ENCODE measurements at places on chromosomes 16 and 17.

DNA sequence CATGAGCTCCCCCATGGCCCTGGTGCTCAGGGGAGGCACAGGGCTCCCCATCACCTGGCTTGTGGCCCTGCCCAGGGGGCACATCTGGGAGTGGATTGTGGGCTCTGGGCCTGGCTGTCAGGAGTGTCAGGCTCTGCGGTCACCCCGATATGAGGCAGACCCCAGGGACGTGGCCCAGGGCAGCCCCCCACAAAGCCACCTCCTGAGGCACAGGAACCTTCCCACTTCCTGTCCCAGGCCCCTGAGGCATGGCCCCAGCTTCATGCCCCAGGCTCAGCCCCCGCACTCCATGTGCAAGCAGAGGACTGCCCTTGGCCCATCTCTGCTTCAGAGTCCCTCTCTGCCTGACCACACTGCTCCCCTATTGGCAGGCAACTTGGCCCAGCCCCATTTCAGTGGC, 160.3 kb downstream of the PCTP start:
- DNase-seq, result no peak

DNA sequence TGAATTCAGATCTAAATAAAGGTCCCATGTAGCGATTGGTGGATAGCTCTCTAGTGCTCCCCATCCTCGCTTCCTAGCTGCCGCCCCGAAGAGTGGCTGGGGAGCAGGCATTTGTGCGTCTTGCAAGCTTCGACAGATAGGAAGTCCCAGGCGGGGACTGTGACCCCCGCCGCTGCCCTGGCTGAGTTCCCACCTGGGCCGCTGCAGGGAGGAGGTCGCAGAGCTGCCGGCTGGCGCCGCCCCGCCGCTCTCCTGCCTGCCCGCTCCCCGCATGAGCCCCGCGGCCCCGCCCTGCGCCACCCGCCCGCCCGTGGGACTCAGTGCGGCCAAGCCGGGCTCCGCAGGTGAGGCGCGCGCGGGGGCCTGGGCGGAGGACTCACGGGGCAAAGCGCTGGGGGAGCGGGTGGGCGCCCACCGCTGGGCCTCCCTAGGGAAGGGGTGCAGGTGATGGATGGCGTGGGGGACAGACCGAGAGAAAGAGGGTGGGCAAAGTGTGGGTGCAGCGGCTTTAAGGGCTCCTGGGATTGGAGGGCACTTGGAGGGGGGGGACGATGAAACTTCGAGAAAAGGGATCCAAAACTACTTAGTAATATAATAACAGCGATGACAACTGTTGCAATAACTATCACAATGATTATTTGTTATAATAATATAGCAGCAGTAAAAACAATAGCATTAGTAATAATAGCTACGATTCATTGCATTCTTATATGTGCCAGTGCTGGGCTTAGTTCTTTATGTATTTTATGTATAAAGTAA, at the start of gene OTOA:
Gene OTOA, plus strand, starts transcription at position 80 of the 759 bp plus-strand sequence. CDS start 14,547 bp downstream, outside the sequence.
- no peak for DNase-seq

- DNase-seq, result no peak
These were observed 237.5 kb upstream of the SALL1 start for GRCh38 chr16:51388516-51388951.

- no peak for DNase-seq
These were observed 4.7 kb downstream of the CDH15 start for GRCh38 chr16:89176147-89176690.

GRCh38 chr16:81639348-81639747, 139.7 kb upstream of the PLCG2 start:
- no peak for DNase-seq

DNA sequence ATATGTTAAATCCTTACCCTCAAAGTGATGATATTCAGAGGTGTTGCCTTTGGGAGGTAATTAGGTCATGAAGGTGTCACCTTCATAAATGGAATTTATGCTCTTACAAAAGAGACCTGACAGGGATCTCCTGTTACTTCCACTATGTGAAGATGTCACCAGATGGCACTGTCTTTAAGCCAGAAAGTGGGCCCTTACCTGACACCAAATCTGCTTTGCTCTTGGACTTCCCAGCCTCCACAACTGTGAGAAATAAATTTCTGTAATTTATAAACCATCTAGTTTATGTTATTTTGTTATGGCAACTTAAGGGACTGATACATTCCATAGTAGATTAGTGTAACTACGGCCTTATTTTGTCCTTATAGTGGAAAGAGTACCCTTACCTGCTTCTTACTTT, 358.3 kb upstream of the SALL1 start:
- no peak for DNase-seq

DNA sequence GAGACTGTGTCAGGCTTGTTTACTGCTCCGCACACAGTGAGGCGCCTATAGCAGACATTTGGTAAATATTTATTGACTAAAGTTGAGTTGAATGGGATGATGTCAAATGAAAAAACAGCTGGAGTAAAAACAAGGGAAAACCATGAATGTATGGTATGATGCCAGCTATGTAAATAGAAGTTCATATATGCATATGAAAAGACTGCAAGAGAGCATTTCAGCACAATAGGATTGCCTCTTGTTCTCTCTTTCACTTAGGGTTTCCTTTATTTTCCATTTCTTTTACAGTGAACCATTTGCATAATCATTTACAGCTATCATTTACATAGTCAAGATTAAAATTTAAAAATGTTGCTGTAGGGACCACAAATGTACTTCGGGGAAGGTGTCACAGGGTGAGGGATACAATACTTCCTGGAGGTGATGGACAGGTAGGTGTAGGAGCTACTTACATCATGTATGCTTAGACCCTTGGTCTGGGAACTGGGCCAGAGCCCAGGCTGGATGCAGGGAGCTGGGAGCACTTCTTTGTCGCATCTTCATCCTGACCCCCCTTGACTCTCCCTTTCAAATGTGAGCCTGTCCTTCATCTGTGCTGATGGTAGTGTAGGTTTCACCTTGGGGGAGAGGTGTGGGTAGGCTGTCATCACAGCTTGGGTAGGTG, 113.3 kb downstream of the UTP18 start:
- DNase-seq, result no peak

DNA sequence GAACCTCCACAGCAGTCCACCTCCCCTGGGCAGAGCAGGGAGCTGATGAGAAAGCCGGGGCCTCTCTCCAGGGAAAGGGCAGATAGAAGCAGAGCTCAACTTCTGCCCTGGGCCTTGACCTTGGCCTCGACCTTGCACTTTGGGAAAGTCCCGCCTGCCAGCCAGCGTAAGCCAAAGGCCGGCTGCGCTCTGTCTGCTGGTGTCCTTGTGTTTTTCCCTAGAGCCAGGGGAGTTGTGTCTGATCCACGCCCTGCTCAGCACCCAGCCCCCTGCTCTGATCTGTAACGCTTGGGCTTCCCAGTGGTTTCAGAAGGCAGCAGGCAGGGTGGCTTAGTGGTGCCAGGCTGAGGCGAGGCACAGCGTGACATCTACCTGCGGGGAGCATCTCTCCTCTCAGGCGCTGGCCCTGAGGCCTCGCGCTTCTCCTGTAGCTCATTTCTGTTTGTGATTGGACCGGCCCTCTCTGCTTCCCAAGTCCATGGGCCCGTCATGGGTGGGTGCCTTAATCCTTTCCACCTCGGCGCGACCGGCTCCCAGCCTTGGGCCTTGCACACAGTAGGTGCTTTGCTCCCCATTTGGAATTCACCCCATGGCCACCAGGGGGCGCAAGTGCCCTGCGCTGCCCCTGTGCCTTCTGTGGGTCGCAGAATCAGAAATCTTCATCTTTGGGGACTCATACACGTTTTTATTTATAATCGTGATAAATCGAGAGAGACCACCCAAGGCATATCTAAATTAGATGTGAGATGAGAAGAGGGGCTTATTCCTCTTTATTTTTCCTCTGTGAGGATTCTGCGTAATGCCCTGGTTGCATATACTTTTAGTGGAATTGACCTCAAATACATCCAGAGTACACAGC, 24.2 kb downstream of the SGSH start:
- peak; percentile 17 for DNase-seq

DNA sequence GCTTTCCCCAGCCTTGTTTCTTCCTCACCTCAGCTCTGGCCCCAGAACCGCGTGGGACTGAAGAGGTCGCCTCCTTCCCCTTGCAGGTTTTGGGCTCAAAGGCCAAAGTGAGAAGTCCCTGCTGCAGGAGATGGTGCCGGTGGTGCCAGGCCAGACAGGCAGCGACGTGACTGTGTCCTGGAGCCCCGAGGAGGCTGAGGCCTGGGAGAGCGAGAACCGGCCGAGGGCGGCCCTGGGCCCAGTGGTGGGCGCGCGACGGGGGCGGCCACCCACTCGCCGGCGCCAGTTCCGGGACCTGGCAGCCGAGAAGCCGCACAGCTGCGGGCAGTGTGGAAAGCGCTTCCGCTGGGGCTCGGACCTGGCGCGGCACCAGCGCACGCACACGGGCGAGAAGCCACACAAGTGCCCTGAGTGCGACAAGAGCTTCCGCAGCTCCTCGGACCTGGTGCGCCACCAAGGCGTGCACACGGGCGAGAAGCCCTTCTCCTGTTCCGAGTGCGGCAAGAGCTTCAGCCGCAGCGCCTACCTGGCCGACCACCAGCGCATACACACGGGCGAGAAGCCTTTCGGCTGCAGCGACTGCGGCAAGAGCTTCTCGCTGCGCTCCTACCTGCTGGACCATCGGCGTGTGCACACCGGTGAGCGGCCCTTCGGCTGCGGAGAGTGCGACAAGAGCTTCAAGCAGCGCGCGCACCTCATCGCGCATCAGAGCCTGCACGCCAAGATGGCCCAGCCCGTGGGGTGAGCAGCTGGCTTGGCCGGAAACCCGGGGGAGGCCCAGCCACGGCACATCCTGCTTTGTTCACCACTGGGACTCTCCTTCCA, 6.0 kb downstream of the ZNF213 start:
- DNase-seq, result no peak

GRCh38 chr17:49210158-49211029, at the start of the genes ABI3 and GNGT2:
Gene ABI3 (plus strand): TSS chr17:49210707. CDS start chr17:49210725, 18 bp downstream.
Gene GNGT2 (minus strand): TSS chr17:49210574. CDS start chr17:49207422, 3,152 bp downstream.
- DNase-seq, result peak; percentile 53

GRCh38 chr16:51845586-51846305, 694.7 kb upstream of the SALL1 start:
- DNase-seq, result no peak

DNA sequence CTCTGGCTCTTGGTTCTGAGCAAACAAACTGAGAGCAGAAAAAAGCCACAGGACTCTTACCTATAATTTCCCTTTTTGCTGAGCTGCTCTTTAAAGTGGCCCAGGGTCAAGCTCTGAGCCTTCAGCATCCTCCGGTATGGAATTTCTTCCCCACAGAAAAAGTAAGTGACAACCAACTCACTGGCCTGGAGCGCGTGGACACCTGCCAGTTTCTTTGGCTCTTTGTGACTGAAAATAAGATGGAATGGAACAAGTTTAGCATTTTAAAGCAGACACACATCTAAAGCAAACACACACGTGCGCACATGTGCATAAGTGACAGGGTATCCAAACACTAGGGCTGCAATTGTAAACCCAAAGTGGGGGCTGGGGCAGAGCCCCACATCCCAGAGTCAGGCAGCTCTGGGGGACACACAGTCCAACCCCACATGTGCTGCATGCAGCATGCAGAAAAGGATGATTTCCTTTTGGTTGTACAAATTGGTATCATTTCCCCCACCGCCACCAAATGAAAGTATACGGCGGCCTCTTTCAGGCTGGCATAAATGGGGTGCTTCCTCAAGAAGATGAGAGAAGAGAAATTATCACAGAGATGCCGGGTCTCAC, 27.5 kb downstream of the AXIN2 start:
- no peak for DNase-seq

- no peak for DNase-seq
These were observed 360.3 kb upstream of the KIF2B start for GRCh38 chr17:53462393-53462811.

DNA sequence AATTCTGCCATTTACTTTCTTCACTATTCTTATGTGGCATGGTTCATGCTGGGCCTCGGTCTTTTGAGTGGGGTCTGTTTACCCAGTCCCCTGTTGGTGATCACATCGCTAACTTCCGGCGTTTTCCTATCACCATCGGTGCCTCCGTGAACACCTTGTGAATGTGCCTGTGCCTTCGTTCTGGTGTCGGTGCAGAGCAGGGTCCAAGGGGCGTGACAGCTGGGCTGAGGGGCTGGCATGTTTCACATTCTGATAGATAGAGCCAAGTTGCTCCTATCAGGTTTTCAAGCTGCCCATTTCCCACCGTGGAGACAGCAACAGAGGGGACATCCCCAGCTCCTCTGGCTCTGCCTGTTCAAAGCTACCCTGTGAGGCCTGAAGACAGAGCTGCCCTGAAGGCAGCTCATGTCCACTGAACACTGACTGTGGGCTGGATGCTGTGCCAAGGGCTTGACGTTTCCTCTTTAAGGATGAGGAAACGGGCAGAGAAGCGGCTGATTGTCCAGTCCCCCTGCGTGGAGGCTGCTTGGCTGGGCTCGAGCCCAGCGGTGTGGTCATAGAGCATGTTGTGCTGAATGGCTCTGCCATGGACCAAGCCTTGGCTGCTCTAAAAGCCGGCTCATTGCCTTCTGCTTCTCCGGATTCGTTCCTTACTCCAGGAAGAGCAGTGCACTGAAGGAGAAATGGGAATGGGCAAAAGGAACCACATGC, 17.0 kb downstream of the DHODH start:
- DNase-seq, result no peak

- DNase-seq, result no peak
These were observed 56.9 kb downstream of the RMI2 start for GRCh38 chr16:11402051-11402744.

- no peak for DNase-seq
These were observed 259.8 kb downstream of the CPPED1 start for GRCh38 chr16:12543700-12544476.

DNA sequence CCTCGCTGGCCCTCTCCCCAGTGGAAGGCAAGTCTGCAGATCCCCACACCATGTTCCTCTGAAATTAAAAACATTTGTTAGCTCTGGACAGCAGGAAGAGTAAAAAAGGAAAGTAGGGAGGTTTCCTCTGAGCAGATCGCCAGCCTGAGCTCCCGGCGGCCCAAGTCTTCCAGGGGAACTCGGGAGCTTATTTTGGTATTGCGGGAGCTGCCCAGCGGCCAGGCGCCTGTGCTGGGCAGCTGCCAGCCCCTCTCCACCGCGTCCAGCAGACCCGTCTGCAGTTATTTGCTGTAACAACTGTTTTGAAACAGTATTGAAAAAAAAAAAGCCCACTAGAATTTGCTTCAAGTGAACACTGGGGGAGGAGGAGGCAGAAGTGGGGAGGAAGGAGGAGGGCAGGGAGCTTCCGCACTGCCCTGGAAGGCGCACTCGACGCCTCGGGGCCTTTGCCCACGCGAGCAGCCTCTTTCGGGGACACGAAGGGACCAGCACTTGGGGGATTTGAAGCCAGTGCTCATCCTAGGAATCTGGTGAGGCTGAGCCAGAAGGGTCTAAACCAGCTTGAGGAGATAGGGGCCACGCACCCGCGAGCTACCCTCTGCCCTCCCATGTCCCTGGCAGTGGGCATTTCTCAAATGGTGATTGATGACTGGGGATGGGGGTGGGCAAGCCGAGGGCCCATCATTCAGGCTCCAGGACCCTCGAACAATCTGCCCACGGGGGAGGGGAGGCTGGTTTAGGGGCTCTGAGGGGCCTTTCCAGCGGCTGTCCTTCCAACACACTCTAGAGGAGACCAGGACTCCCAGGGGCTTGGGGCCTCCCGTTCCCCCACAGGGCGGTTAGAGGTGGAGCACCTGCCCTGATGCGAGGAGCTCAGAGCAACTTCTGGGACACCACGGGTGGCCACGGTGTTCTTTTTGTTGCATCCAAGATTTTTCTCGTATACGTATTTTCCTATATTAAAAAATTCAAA, 3.0 kb upstream of the BAHCC1 start:
- DNase-seq, result no peak

- DNase-seq, result no peak
These were observed 204.8 kb downstream of the CDH8 start for GRCh38 chr16:61831351-61831917.

GRCh38 chr17:59627770-59628171, 8.1 kb downstream of the CLTC start:
- DNase-seq, result no peak

Data from stimulated activated CD4-positive, alpha-beta T cell treated with anti-CD3 and anti-CD28 coated beads, Interleukin-12 subunit alpha, Interleukin-12 subunit beta, amount 100 ng/mL, for 24 hours (primary cell).